ENCODE measurements at places on chromosomes 3 and 15.

DNA sequence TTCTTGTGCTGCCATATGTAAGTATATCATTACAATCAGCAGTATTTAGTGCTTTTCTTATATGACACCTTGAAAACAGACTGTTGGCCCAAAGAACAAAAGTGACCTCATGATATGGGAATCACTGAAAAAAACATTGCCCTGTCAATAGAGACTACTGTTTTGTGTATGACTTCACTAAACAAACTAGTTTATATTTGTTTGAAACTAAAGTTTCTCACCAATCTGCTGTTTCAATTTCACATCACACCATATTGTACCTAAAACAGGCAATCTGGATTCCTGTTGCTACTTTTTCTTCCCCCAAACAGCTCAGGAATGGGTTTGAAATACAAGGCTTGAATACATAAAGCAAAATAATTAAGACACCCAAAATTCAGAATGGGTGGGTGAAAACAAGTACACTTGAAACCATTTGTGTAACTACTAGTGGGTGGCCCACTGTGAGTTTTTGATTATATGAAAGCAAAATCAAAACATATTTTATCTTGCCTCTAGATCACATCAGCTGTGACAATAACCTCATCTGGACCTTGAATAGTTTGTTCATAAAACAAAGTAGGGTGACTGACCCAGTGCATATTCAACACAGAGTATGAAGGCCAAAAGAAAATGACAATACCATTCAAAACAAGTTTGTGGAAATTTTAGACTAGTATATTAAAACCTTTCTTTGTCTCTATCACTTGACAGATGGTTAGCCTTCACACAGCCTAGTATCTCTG, 5.9 kb downstream of the ZBTB20 start:
- no peak for DNase-seq

DNA sequence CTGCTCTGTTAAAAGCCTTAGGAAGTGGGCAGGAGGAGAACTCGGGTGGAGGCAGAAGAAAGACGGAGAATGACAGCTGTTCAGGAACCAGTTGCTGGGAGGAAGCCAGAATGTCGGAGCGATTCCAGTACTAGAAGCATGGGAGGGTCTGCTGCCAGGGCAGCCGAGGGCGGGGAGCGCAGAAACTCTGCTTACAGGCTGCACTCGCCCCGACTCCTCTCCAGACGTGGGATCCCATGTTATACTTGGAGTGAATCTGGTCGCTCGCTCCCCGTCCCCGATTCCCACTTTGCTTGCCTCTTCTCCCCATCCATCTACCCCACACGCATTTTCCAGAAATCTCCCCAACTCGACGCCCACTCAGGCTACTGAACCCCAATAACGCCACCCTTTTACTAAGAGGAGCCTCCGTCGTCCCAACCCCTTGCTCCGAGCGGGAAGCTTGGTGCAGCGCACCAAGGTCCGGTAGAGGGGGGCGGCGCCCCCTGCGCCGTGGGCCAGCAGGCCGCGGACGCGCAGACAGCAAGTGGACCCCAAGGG, 665 bp downstream of the GATM start:
- no peak for DNase-seq

- peak; percentile 23 for DNase-seq
Observed at GRCh38 chr3:187841560-187841959, 96.3 kb upstream of the BCL6 start.

- DNase-seq: no peak
Observed at GRCh38 chr15:65518633-65519285, 1.3 kb upstream of the DPP8 start.

DNA sequence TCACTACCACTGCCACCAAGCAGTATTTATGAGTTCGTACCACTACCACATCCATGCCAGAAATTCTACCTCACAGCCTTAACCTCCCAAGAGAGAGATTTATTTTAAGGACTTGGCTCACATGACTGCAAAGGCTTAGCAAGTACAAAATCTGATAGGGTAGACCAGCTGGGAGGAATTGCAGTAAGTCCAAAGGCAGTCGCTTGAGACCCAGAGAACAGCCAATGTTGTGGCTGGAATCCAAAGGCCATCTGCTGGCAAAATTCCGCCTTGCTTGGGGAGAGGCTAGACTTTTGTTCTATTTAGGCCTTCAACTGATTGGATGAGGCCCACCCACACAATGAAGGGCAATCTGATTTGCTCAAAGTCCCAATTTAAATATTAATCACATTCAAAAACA, 101.4 kb upstream of the STT3B start:
- DNase-seq: no peak

GRCh38 chr3:23583980-23584740, 221.6 kb upstream of the UBE2E1 start:
- no peak for DNase-seq

GRCh38 chr3:54073386-54073785, 49.0 kb upstream of the CACNA2D3 start:
- DNase-seq: no peak

DNA sequence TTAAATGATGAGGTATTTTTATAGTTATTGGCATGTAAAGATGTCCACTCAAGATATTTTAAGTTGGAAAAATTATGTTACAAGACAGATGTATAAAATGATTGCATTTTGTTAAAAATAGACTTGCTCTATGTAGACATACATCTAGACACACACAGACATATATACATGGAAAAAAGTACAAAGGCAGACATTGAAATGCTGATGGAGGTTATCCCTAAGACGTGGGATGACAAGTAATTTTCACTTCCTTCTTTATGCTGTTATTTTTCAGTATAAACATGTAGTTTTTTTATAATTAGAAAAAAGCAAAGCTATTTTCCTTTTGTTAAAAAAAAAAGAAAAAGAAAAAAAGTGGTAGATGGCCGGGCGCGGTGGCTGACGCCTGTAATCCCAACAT, 7.2 kb downstream of the HOMER2 start:
- no peak for DNase-seq

- DNase-seq: no peak
Observed at GRCh38 chr3:31926543-31926942, 54.5 kb downstream of the OSBPL10 start.

DNA sequence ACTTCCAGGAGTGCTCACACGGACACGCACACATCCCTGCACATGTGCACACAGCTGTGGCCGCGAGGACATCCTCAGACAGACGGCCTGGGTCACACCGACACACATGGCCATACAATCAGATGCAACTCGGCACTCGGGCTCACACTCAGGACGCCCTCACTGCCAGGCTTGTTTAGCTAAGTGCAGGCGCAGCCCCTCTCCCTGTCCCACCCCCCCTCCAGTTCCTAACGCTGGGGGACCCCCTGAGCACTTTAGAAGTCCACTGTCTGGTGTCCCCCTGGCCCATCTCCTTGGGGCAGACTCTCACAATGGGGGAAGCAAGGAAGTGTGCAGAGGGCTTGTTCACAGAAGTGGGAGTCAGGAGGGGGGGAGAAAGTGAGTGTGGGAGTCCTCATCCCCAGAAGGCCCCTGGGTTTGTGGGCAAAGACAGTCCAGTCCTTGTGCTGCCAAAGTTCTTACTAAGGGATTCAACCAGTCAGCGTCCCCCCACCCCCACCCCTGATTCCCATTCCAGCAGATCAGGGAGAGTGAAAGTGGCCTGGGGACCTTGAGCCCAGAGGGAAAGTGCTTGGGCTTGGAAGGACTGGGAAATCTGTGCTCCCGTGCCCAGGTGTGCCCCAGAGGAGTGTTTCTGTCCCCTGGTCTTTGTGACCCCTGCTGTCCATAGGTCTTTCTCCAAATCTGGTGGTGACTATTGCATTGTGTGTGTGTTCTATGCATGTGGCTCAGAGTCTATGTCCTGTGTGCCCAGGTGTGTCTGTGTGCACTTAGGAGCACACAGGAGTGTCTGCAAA, 767 bp upstream of the GATA2 start:
- DNase-seq: no peak

DNA sequence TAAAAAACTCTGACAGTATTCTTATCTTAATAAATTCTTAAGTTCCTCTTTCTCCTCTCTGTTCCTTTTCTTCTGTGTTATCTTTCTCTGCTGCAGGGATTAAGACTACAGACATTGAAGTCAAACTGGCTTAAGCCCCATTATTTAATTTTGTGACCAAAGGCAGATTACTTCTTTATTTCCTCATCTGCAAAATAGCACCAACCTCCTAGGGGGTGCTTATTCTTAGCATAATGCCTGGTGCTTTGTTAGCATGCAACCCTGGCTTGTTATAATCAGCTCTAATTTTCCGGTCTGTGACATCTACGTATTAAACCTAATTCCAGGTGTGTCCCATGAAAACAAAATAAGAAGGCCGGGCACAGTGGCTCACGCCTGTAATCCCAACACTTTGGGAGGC, 23.8 kb downstream of the SEMA6D start:
- DNase-seq: no peak

DNA sequence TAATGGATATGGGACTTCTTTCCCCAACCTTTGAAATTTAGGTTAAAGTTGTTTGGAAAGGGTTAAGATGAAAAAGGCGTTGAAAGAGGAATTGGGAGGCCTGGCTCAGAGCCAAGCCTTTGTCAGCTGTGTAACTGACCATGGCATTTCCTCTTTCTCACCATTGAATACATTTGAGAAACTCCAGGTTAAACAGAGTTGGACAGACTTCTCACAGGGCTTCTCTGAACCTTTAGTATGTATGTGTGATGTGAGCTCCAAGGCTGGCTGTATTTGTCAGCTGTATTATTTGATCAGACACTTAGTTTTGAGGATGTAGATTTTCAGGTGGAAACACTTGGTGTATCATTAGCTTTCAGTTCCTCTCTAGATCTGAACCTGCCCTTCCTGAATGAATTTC, 136.4 kb upstream of the GOLGA6L4 start:
- no peak for DNase-seq

DNA sequence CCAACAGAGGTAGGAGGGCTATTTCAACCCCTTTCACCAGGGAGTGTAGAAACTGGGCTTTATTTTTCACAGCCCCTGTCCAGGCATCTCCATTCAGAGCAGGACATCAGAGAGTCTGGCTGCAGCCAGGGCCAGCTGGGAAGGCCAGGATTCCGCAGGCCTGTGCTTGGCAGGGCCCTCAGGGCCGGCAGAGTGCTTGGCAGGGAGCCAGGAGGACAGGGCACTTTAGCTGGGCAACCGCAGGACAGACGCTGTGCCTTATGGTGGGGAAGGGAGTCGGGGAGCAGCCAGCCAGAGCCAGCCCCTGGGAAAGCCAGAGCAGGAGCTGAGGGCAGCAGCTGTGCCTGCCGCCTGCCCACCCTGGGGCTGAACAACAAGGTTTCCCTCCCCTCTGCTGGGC, 34.5 kb upstream of the IQCF6 start:
- no peak for DNase-seq

DNA sequence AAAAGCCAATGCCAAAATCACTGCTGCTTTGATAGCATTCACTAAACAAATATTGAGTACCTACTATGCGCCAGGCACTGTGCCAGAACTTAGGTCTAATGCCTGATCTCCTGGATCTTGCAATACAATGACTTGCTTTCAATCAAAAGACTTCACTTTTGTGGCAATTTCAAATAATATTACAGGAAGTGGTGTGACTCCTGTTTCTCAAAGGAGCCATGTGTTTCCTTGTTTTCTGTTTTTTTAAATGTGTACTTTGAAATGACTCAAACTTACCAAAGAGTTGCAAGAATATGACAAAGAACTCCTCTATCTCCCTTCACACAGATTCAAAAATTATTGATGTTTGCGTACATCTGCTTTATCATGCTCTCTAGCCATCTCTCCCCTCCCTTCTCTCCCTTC, 18.3 kb downstream of the OSBPL10 start:
- DNase-seq: no peak

DNA sequence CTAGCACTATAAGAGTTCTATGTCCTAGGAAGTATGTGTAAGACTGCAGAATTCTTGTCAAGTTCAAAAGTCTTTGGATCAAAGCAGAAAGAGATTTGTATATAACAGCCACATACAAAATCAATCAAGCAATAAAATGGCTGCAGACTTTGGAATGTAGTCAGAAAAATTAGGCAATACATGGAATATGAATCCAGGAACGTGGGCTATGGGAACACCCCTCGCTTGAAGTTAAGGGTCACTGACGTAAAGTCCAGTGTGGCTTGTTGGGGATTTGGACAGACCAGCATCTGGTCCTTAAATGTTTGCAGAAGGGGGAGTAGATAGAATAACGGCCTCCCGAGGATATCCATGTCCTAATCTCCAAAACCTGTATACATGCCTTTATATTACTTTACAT, 178.6 kb downstream of the ADAMTS9 start:
- DNase-seq: no peak

- DNase-seq: no peak
Observed at GRCh38 chr3:15434756-15435155, 7.4 kb downstream of the EAF1 start.

- no peak for DNase-seq
Observed at GRCh38 chr3:196694202-196694638, 17.8 kb downstream of the CEP19 start.

DNA sequence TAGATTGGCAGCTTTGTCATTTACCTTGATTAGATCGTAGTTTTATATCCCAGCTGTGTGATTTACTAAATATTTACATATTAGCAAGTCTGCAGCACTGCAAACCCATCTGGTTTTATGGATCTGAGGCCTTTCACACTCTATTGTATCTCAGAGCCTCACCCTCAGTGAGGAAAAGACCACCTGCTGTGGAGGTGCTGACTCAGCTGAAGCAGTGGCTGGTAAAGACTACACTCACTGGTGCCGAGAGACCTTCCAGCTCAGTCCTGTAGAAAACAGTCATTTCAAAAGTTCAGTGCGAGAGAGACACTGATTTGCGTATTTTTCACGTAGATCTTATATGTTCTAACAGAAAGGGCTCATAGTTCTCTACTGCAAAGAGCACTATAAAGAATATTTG, 307.8 kb upstream of the TPM1 start:
- DNase-seq: no peak

DNA sequence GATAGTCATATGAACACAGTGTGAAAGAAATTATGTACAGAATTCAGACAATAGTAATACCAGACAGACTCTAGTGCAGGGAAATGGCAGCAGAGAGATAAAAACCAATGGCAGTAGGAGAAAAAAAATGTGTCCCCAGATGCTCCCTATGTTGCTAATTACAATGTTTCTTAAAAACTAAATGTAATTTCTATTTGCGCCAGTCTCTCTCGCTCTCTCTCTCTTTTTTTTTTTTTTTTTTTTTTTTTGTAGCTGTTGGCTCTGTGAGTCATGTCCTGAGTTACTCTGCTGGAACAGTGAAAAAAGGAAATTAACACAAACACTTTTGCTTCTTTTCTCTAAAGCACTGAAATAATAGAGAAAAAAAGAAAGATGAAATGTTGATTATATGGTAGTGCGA, 871.9 kb downstream of the GBE1 start:
- DNase-seq: no peak

- DNase-seq: no peak
Observed at GRCh38 chr3:190642016-190642415, 128.1 kb downstream of the IL1RAP start.

- DNase-seq: no peak
Observed at GRCh38 chr3:39808467-39809180, 785 bp upstream of the MYRIP start.

DNA sequence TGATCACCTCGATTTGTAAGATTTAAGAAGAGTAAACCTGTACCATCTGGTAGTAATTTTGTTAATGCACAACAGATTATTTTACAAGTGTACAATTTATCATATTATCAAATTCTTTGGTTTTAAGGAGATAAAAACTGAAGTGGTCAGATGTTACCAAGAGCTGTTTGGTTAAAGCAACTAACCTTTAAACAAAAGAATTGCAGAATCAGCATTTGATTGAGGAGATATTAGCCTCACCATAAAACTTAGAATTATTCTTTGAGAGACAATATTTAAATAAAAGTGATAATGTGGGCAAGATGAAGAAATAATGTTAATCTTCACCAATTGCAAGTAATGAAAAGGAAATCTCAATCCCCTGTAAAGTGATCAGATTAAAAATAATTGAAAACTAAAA, 1034.9 kb downstream of the ROBO1 start:
- no peak for DNase-seq
